ENCODE measurements at places on chromosomes 4 and X. TPM values are rescaled to one million over a fixed set of nuclear protein-coding genes. Genes with fewer than 3 reads are reported as not detected.

GALNTL6 gene
- total RNA-seq: not detected

CDKN2AIP gene
- total RNA-seq: 10.6 TPM

HOPX gene
- 59.3 TPM for total RNA-seq

PLAC1 gene
- not detected for total RNA-seq

TRPC3 gene
- 0.14 TPM for total RNA-seq

PCDH18 gene
- 6.2 TPM for total RNA-seq

- DNase-seq: no peak
These were observed 24.0 kb downstream of the AFM start for GRCh38 chr4:73505567-73505966.

- DNase-seq: no peak
These were observed 116.3 kb upstream of the NRK start for GRCh38 chrX:105706041-105706440.

DNA sequence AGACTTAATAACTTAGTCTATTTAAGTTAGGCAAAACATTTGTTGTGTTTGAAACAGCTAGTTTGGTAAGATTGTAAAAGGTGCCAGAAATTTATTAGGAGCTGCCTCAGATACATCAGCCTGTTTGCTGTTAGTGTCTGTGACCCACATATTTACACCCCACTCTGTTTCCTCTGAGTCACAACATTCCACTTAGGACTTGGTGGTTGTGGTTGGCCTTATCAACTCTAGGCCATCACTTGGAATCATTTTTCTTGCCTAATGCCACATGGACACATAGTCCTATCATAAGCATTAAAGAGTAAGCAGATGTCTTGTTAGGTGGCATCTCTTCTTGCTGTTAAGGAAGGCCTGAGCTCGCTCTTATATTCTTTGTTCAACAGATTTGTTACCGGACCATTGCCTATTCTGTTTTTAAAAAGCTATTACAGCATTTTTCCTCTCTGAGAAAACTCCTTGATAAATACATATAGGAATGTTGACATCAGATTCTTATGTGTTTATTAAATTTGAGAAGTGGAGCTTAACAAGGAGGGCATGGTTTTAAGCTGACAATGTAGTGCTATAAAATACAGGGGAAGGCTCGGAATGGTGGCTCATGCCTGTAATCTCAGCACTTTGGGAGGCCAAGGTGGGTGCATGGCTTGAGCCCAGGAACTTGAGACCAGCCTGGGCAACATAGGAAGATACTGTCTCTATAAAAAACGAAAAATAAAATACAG, 51.2 kb upstream of the PGRMC2 start:
- no peak for DNase-seq

GRCh38 chr4:67764183-67764582, 10.0 kb upstream of the GNRHR start:
- DNase-seq: no peak

DNA sequence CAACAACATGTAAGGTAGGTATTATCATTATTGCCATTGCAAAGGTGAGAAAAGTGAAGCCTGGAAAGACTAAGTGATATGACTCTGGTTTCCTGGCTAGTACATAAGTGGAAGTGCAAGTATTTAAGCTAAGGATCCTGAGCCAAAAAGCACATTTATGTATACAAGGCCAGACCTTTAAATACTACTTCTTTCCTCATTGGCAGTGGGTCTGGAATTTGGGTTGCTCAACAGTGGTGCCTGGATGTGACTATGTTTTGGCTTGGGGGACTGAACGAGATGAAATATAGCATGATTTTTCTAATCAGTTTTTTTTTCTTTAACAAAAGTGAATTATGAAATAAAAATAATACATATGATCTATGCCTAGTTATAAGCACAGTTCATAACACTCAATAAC, 7.4 kb upstream of the FGF13 start:
- DNase-seq: no peak

- DNase-seq: no peak
These were observed 10.5 kb downstream of the NDNF start for GRCh38 chr4:121061861-121062260.

- no peak for DNase-seq
These were observed 419.7 kb downstream of the MAPK10 start for GRCh38 chr4:85940151-85940550.

DNA sequence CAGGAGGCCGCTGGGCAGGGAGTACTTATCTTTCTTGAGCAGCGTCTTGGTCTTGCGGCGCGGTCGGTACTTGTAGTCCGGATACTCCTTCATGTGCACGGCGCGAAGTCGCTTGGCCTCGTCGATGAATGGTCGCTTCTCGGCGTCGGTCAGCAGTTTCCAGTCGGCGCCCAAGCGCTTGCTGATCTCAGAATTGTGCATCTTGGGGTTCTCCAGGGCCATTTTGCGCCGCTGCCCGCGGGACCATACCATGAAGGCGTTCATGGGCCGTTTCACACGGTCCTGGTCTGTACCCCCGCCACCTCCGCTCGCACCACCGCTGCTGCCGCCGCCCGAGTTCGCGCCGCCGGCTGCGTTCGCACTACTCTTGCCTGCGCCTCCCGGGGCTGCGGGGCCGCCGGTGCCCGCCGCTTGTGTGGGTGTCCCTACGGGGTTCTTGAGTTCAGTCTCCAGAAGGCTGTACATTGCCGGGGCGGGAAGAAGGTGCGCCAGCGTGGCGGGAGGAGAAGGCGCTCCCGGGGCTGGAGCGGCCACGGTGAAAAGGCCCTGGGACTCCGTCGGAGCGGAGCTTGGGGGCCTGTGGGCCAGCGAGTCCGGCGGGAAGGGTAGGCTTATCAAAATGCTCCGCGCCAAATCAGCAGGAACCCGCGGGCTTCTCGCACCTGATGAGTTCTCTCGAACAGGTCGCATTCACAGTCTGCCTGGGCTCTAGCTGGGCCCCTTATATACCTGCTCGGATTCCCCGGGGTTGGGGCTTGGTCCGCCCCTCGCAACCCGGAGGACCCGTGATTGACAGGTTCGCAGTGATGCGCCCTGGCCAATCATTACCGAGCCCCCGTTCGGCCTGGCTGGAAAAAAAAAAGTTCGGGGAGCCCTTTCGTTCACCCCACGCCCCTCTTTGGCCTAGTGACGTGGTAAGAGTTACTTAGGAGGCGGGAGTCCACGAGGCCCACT, at the start of gene SOX3:
Gene SOX3, minus strand, starts transcription at position 699 of the 954 bp plus-strand sequence. Its CDS starts 9 bp downstream, at position 690.
- no peak for DNase-seq

DNA sequence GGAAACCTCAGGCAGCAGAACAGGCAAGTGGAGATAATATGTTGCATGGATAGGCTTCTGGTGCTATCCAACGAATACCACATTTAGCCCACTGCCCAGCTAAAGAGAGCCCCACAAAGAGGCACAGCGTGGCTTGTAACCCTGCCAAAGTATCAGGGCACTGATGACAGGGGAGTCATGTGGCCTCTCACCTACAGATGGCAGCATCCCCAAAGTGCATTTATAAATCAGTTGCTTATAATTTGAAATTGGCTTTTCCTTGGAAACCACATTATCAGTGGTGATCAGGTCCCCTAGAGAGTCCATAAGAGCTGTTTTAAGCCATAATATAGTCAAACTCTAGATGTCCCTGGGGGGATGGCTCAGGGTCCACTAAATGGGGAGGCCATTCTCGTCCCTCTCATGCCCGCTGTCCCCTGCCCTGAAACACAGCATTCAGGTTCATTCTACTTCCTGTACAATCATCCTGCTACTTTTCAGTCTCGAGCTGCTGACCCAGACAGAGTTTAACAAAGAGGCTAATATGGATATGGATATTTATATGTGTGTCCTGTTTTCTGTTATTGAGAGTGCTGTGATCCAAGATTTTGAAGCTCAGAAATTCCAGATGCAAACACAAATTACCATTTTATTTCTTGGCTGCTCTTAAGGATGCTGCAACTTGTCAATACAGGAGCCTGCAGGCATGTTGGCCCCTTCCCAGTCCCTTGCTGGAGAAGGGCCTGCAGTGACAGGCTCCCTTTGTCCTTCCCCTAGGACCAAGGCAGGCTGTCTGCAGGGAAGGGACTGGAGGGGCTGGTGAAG, 28.5 kb downstream of the SRPX start:
- DNase-seq: peak; percentile 35

Data from Right ventricle myocardium inferior (tissue), 1 donor.